Endothelial cell of umbilical vein (primary cell): ENCODE measurements at places on chromosomes 2 and 18. TPM values are rescaled to one million over a fixed set of nuclear protein-coding genes. Genes with fewer than 3 reads are reported as not detected.

GRCh38 chr2:232959139-232959538 lies 53.9 kb downstream of the NGEF start:
- no peak for DNase-seq

DNA sequence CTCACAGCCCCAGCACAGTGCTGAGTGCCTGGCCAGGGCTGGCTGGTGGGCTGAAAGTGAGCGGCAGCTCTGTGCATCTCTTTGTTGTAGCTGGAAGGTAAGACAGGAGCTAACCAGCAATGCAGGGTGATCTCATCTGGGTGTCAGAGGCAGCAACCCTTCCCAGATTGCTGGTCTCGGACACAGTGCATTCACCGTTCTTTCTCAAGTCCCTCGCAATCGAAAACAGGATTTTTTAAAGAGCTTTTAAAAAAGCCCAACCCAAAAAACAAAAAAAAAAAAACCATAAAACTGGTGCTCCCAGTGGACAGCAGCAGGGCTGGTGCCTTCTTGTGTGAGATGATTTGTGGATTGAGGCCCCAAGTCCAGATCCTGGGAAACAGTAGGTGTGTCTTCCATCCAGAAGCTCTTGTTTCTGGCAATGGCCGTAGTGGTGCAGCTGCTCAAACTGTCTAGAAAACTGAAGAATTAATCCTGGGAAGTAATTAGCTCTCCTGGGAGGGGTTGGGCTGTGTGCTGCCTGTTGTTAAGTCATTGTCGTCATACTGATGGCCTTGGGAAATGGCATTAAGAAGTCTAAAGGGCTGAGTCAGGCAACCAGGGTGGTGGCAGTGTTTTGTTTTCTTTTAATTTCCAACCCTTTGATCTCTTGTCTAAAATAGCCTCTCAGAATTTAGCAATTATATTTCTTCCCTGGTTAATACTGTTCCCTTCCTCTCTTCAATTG lies 156.7 kb downstream of the KLHL29 start:
- no peak for DNase-seq

- DNase-seq, result no peak
Measured at GRCh38 chr2:135985826-135986393, 484 bp upstream of the DARS1 start.

Gene PRPF40A
- 99.5 and 123 TPM in 2 replicates for total RNA-seq
